Ammon's horn (tissue), 1 donor: ENCODE measurements at places on chromosomes 2 and 18.

DNA sequence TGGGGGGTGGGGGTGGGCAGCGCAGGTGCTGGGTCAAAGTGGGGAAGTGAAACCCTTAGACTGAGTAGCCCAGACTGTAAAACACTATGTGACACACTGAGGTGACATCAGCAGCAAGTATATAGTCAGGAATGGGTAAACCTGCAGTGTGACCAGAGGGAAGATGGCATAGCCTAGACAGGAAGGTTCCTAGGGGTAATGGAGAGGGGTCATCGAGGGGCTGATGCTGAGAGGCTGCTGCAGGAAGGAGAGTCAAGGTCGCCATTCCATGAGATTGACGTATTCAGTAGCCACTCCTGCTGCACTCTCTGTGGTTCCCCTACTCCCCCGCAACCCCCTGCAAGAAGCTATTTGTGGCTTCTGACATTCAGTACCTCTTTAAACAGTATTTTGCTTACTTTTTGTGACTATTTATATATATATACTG lies 111.7 kb downstream of the CHST9 start:
- no peak for DNase-seq

DNA sequence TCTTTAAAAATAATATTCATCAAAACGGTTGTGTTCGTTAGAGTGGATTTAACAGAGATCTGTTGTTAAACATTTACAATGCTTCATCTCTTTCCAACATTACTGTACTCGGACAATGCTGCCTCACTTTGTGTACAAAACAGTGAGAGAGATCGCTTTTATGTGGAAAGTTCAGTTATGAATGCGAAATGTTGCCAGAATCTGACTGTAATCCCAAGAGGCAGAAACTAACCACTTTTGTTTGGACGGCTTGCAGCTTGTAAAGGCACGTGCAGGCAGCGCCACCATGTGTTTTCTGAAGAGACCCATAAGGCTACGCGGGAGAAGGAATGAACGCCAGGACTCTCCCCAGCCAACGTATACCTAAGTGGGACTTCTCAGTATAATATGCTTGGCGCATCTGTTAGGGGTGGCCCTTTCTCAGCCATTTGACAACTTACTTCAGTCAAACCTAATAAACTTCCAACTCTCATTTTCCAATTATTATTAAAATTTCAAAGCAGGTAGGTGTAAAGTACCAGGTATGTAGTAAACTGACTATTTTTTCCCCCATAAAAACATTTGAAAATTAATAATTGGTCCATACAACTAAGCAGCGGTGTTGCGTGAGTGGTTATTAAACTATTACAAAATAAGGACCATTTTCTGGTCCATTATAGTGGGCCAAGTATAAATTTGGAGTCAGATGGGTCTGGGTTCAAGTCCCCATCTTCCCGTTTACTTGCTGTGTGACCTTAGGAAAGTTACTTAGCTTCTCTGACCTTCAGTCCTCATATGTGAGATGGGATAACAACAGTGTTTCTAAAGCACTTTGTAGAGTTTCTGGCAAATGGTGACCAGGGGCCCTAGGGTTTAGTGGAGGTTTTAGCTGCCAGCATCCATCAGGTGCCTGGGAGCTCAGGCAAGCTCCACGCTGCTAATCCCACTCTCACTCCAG lies 5.6 kb upstream of the NAPG start:
- peak; percentile 95 for DNase-seq

DNA sequence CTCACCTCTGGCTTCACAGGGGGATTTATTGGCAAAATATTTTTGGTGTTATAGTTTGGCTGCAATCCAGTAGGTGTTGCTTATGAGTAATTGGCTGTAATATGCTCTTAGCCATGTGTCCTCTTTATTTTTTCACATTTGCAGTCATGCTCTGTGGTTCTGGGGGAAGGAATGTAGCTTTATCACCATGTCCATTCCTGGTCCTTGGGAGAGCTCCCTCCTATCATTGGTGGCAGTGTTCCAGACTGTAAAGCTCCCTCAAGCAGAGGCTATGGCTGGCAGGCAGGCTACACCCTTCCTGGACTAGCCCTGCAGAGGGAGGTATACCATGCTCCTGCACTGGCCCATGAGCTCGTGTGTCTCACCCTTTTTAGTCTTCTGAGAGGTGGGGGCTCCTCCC lies 120.0 kb upstream of the FSIP2 start:
- no peak for DNase-seq

DNA sequence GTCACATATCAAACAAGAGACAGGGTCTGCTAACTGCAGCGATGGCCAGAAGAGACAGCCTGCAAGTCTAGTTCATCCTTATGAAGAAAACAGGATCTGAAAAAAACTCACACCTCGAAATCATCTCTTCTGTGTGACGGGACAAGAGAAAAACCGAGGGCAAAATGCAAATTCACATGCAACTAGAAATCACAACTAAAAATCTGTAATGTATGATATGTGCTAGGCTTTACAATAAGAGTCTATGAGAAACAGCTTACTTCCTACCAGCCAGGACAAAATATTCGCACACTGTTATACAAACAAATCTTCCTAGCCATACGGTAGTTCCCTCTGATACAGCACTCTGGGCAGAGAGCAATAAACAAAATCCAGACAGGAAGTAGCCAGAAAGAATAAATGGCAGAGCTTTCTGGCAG lies 48.8 kb downstream of the ANKRD44 start:
- no peak for DNase-seq

DNA sequence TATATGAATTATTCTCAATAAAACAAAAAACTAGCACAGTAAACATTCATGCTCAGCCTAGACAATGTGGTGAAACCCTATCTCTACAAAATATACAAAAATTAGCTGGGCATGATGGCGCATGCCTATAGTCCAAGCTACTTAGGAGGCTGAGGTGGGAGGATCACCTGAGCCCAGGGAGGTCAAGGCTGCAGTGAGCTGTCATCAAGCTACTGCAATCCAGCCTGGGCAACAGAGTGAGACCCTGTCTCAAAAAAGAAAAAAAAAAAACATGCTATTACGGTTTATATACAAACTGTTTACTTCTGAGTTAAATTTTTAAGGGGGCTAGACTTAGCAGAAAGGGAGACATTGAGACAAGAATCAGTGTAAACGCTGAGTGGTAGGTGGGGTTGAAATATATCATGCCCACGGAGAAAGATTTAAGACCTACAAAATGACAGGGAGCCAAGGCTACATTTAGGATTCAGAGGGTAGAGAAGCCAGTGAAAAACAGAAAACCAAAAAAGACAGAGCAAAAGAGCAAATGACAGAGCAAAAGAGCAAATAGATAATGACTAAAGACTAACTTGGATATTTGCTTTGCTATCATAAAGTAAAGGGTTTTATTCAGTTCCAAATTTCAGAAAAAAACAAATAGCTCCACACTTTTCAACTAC lies 7.5 kb downstream of the TTC32 start:
- no peak for DNase-seq

DNA sequence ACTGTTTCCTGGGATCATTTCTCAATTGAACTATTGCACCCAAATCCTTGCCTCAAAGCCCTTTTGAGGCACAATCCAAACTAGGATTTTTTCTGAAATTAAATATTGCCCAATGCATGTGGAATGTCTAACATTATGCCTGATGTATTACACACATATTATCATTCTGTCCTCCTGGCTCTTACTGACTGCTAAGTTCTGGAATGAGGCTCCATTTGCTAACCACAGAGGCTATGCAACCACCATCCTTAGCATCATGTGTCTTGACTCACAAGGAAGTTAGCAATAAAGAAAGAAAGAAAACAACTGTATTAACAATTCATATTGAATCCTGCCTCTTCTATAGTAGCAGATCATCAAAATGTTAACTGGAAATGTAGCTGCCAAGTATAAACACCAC lies 1142.7 kb downstream of the CNTNAP5 start:
- DNase-seq = no peak

GRCh38 chr2:221775096-221775495 lies 203.0 kb upstream of the EPHA4 start:
- no peak for DNase-seq

DNA sequence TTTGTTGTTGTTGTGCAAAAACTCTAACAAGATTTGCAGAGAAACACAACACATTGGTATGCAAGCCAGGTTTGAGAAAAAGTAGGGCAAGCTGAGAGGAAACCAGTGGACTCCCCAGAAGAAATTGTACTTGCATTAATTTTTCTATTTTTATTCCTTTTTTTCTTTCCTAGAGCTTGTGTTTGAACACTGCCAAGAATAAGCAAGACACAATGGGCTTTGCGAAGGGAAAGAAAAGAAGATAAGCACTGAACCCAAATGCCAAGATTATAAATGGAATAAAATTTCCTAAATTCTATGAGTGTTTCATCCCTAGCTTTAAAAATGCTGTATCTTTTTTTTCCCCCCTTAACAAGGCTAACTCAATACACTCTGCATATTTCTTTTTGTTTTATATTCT lies 17.0 kb upstream of the CYTIP start:
- no peak for DNase-seq

GRCh38 chr2:42141687-42142546 lies 27.2 kb upstream of the EML4 start:
- DNase-seq = peak; percentile 46

DNA sequence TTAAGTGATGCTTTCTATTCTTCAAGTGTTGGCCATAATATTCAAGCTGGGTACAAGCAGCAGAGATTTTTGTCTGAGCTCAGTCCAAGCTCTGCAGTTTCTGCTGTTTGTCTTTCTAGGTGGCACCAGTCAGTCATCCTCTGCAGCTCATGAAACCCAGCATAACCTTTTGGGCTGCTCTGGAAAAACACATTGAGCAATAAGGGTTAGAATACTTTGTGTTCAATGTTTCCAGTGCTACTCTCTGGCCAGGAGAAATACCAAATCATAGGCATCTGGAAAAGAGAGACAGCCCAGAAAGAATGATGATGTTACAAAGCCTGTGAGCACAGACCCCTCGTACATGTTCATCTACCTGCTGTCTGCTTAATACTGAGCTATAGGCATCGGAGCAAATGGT lies 19.5 kb upstream of the WIPF1 start:
- no peak for DNase-seq

GRCh38 chr2:174729797-174730697 lies 34.2 kb downstream of the CHRNA1 start:
- peak; percentile 25 for DNase-seq

GRCh38 chr18:49189772-49190171 lies 239.0 kb upstream of the SMAD7 start:
- DNase-seq = peak; percentile 69
